ENCODE measurements at places on chromosomes 3 and 15. TPM values are rescaled to one million over a fixed set of nuclear protein-coding genes. Genes with fewer than 3 reads are reported as not detected.

GRCh38 chr15:49154799-49155109, 645 bp downstream of the COPS2 start:
- no peaks in the 10 kb centered on the region for H3K4me1 ChIP-seq
- H3K27ac ChIP-seq, result peak overlapping the region; percentile 89
- H3K27me3 ChIP-seq, result no peaks in the 10 kb centered on the region
- no peaks in the 10 kb centered on the region for H3K36me3 ChIP-seq
- no peak for DNase-seq
- peak overlapping the region; percentile 96 for H3K4me3 ChIP-seq

- no peaks in the 10 kb centered on the region for H3K36me3 ChIP-seq
- no peak for DNase-seq
- no peaks in the 10 kb centered on the region for H3K27me3 ChIP-seq
Measured at GRCh38 chr3:194112120-194113106, 23.5 kb upstream of the HES1 start.

DNA sequence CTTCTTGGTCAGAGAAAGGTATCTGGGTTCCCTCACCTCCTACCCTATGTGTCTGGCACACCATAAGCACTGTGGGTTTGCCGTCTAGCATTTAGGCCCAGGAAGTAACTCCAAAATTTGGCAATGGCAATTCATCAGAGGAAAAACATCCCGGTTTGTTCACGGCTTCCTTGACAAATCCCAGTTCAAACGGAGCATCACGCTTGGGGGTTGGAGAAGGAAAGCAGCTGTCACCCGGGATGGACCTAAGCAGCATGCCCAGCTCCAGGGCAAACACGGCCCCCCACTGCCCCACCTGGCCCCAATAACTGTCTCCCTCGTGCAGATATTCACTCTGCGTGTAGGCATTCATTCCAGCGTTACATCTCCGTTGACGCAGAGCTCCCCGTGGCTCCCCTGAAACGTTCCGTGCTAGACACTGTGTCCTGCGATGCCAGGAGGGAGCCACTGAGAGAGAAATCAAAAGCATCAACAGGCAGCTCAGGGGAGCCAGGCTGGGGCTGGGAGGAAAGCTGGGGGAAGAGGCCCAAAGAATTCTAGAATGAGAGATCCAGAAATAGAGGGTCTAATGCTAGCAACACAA, 41.4 kb downstream of the NTRK3 start:
- no peaks in the 10 kb centered on the region for H3K36me3 ChIP-seq
- H3K27ac ChIP-seq, result no peak overlapping the region
- H3K27me3 ChIP-seq, result no peaks in the 10 kb centered on the region

DNA sequence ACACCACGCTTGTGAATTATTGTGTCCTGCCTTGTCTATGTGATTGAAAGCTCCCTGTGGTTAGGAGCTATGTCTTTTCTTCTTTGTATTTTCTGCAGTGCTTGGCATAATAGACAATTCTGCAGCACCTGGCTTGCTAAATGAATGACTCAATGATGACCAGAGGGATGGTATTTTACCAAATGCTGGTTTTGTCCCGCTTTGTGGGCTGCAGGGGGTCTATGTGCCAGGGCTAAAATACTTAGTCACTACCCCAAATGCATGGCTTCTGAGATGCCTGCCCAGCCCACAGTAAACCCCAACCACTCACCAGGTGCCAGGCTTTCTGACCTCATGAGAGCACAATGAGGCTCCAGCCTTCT, 50.9 kb downstream of the BOC start:
- no peak overlapping the region for H3K4me3 ChIP-seq
- H3K27ac ChIP-seq, result peak overlapping the region; percentile 58
- DNase-seq, result no peak
- H3K36me3 ChIP-seq, result no peaks in the 10 kb centered on the region
- H3K4me1 ChIP-seq, result peaks cover 20% of the 10 kb centered on the region
- H3K27me3 ChIP-seq, result no peaks in the 10 kb centered on the region

DNA sequence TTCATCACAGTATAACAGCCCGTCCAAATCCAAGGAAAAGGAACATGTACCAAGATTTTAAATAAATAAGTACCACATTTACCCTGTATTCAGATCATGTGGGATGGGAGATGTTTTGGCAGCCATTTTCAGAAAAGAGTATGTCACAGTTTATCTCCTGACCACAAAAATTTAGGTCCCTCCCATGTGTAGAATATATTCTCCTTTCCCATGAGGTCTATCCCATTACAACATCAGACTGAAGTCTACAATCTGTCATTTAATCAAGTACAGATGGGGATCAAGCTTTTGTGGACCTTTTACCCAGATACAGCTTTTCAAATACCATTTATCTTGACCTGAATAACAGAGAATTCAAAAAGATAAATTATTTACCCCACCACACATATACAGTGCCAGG, 444.5 kb downstream of the PLOD2 start:
- DNase-seq, result no peak
- H3K27me3 ChIP-seq, result no peaks in the 10 kb centered on the region
- H3K27ac ChIP-seq, result no peak overlapping the region
- no peaks in the 10 kb centered on the region for H3K4me1 ChIP-seq

DNA sequence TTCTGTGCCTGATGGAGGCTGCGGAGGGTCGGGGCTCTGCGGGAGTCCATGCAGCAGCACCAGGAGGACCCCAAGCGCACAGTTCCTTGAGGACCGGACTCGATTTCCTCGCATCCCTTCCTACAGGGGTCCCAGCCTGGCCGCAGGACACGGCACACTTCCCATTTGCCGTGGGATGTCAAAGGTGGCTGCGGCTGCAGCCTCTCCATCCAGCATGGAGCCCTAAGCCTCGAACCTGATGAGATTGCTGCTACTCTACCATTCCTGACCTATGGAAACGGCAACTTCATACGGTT, 40.6 kb downstream of the RGMA start:
- DNase-seq, result no peak
- H3K27ac ChIP-seq, result no peak overlapping the region
- H3K27me3 ChIP-seq, result no peaks in the 10 kb centered on the region
- H3K36me3 ChIP-seq, result no peaks in the 10 kb centered on the region
- no peak overlapping the region for H3K4me3 ChIP-seq

- no peaks in the 10 kb centered on the region for H3K27me3 ChIP-seq
- no peaks in the 10 kb centered on the region for H3K36me3 ChIP-seq
- H3K27ac ChIP-seq, result peak overlapping the region; percentile 65
- H3K4me1 ChIP-seq, result no peaks in the 10 kb centered on the region
- no peak overlapping the region for H3K4me3 ChIP-seq
- DNase-seq, result no peak
Measured at GRCh38 chr3:102163039-102163817, 271.6 kb upstream of the ZPLD1 start.

- H3K27me3 ChIP-seq, result no peaks in the 10 kb centered on the region
- H3K4me1 ChIP-seq, result peaks cover 37% of the 10 kb centered on the region
- no peak for DNase-seq
- H3K36me3 ChIP-seq, result no peaks in the 10 kb centered on the region
Measured at GRCh38 chr15:49041426-49041825, 4.8 kb downstream of the SECISBP2L start.

- DNase-seq, result no peak
- no peaks in the 10 kb centered on the region for H3K4me1 ChIP-seq
- H3K36me3 ChIP-seq, result no peaks in the 10 kb centered on the region
- no peaks in the 10 kb centered on the region for H3K27me3 ChIP-seq
- H3K27ac ChIP-seq, result no peak overlapping the region
Measured at GRCh38 chr15:101455291-101456025, 34.0 kb downstream of the PCSK6 start.

GRCh38 chr3:145893331-145893730, 267.7 kb downstream of the PLOD2 start:
- H3K36me3 ChIP-seq, result no peaks in the 10 kb centered on the region
- H3K27ac ChIP-seq, result no peak overlapping the region
- no peak for DNase-seq

DNA sequence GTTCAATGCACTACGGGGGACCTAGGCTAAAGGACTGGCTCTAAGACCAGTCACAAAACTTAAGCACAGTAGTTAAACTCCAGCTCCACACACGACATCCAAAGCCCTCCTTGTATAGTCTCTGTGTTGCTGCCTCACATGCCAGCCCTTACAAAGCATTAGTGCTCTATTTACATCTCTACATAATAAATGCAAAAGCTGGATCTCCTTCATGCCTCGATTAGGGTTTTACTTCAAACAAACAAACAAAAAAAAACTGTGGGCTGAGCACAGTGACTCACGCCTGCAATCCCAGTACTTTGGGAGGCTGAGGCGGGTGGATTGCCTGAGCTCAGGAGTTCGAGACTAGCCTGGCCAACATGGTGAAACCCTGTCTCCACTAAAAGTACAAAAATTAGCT, 9.6 kb downstream of the PGBD4 start:
- H3K27ac ChIP-seq, result no peak overlapping the region
- no peaks in the 10 kb centered on the region for H3K4me1 ChIP-seq
- H3K4me3 ChIP-seq, result no peak overlapping the region
- DNase-seq, result no peak
- no peaks in the 10 kb centered on the region for H3K27me3 ChIP-seq
- no peaks in the 10 kb centered on the region for H3K36me3 ChIP-seq

GRCh38 chr3:126447456-126448106, 28.1 kb downstream of the ZXDC start:
- H3K27ac ChIP-seq, result no peak overlapping the region
- no peaks in the 10 kb centered on the region for H3K4me1 ChIP-seq
- H3K36me3 ChIP-seq, result no peaks in the 10 kb centered on the region
- H3K27me3 ChIP-seq, result no peaks in the 10 kb centered on the region
- DNase-seq, result no peak
- no peak overlapping the region for H3K4me3 ChIP-seq

DNA sequence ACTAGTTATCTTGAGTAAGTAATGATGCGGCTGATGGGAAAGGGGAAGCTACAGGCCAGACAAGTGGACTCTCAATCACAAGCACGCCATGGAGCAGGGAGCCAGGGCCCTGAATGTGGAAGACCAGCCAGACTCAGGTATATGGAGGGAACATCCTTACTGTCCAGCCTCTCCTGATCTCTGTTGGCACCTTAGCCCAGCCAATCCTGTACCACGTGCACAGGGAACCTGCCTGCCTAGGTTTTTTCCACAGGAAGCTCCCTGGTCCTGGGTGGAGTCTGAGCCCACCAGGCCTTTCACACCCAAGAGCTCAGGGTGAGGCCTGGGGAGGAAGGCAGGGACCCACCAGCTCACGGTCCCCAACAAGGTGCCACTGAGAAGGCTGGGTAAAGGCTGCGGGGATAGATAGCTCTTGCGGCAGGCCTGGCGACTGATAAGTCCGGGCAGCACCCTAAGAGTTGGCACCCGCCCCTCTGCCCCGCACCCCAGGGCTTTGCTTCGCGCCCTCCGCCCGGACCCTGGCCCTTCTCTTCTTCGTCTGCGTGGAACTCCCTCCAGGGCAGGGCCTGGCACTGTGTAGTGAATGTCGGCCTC, 933 bp upstream of the APEH start:
- no peaks in the 10 kb centered on the region for H3K27me3 ChIP-seq
- H3K36me3 ChIP-seq, result no peaks in the 10 kb centered on the region
- peak overlapping the region; percentile 68 for H3K4me3 ChIP-seq
- H3K4me1 ChIP-seq, result no peaks in the 10 kb centered on the region

DNA sequence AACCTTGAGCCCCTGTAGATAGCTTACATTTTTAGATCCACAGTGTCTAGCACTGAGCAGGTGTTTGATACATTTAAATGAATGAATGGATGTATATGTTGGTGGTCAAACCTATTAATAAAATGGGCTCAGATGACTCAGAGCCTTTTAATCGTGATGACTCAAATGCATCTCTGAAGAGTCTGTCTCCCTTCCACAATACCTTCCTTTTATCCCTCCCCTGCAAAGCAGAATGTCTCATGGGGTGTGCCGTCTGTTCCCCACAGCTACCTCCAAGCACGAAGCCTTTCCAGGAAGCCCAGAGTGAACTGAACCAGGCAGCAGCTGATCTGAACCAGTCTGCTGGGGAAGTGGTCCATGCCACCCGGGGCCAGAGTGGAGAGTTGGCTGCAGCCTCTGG, 303.5 kb upstream of the TPM1 start:
- no peaks in the 10 kb centered on the region for H3K27me3 ChIP-seq
- no peaks in the 10 kb centered on the region for H3K36me3 ChIP-seq
- peak overlapping the region; percentile 33 for H3K27ac ChIP-seq
- H3K4me1 ChIP-seq, result no peaks in the 10 kb centered on the region
- H3K4me3 ChIP-seq, result no peak overlapping the region
- DNase-seq, result no peak

- H3K27ac ChIP-seq, result no peak overlapping the region
- no peaks in the 10 kb centered on the region for H3K4me1 ChIP-seq
- H3K4me3 ChIP-seq, result no peak overlapping the region
- no peaks in the 10 kb centered on the region for H3K36me3 ChIP-seq
Measured at GRCh38 chr3:112354642-112355306, 21.8 kb downstream of the CD200 start.

- no peak for DNase-seq
- H3K36me3 ChIP-seq, result no peaks in the 10 kb centered on the region
- H3K27me3 ChIP-seq, result no peaks in the 10 kb centered on the region
- H3K27ac ChIP-seq, result no peak overlapping the region
- H3K4me3 ChIP-seq, result no peak overlapping the region
Measured at GRCh38 chr3:10353661-10354360, 32.9 kb upstream of the SEC13 start.

DNA sequence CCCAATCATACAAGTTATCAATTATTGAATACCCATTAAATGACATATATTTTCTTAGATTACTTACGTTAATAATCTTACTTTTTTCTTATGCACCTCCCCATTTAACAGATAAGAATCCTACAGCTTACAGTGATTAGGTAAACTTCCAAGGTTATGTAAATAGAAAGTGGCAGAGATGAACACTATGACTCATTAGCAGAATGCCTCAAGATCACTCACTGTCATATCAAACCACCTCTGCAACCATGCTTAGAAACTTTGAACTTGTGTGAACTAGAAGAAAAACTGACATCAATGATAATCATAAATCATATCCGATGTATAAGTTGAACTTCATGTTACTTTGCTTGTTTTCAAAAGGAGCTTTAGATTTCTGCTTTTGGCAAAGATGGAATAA, 911.6 kb upstream of the ARPP21 start:
- no peak overlapping the region for H3K27ac ChIP-seq
- no peak overlapping the region for H3K4me3 ChIP-seq
- no peaks in the 10 kb centered on the region for H3K27me3 ChIP-seq

DNA sequence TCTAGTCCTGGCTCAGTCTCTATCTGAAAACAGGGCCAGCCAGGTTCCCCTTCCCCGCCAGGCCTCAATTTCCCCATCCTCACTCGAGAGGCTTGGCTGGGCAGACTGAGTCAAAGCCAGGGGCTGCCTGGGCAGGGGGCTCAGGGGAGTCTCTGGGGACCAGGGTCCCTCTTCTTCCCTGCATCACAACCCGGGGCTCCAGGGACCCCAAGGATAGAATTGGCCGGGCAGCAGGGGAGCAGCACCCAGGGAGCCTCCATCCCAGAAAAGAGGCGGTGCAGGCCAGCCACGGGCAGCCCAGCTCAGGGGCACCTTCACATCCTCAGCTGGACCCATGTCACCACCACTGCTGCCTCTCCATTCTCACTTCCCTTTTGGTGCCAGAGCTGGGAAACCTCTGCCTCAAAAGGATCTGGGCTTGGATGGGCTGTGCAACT, 13.3 kb upstream of the PLXND1 start:
- H3K27ac ChIP-seq, result peak overlapping the region; percentile 31
- H3K36me3 ChIP-seq, result no peaks in the 10 kb centered on the region
- no peak overlapping the region for H3K4me3 ChIP-seq
- no peak for DNase-seq

GRCh38 chr15:28907338-28907960, 21.7 kb downstream of the APBA2 start:
- no peaks in the 10 kb centered on the region for H3K27me3 ChIP-seq
- no peaks in the 10 kb centered on the region for H3K4me1 ChIP-seq
- no peak overlapping the region for H3K4me3 ChIP-seq
- H3K27ac ChIP-seq, result no peak overlapping the region
- no peaks in the 10 kb centered on the region for H3K36me3 ChIP-seq
- no peak for DNase-seq

Gene AP3B2
- 2.2 TPM for total RNA-seq

Gene GMNC
- not detected for total RNA-seq

Gene SNX33
- 43.6 TPM for total RNA-seq

Gene MYZAP
- total RNA-seq, result 22.5 TPM

Gene NT5DC2
- 9.2 TPM for total RNA-seq

Gene SYNPR
- not detected for total RNA-seq
